ENCODE measurements at places on chromosomes 2 and 18.
A peak's percentile ranks its signal among the peaks of the same experiment; 100 is the strongest.

DNA sequence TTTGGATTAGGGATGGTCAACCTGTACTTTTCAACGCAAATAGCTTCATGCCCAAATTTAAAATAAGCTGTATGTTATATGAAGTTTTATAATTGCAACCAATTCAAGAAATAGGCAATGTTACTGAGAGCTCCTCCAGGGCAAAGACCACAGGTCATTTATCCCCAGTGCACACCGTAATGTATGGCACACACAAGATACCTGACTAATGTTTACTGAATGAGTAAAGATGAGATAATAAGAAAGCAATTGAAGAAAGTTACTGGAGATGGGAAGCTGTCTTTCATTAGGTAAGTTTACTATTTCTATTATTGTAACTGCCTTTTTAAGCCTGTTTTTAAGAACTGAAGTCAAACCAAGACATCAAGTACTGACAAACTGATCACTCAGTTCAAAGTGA, 184.5 kb upstream of the VRK2 start:
- DNase-seq = no peak

DNA sequence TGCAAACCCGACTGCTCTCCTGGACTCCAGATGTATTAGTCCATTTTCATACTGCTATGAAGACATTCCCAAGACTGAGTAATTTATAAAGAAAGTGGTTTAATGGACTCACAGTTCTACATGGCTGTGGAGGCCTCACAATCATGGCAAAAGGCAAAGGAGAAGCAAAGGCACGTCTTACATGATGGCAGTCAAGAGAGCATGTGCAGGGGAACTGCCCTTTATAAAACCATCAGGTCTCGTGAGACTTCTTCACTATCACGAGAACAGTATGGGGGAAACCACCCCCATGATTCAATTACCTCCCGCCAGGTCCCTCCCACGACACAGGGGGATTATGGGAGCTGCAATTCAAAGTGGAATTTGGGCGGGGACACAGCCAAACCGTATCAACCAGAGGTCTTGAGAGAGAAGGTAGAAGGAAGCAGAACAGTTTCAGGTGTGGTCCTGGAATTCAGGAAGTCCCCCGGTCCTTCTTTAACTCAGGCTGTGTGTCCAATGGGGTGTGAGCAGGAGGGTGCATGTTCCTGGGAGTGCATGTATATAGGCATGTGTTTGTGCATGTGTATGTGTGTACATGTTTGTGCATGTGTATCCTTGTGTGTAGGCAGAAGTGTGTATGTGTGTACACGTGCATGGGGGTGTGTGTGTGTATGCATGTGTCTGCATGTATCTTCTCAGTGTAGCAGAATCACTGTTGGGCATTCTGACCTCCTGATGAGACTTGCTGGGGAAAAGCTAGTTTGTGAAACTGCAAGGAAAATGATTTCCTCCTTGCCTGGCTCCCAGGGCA, 46.2 kb downstream of the GREB1 start:
- no peak for DNase-seq

GRCh38 chr2:234826681-234827080, 125.1 kb upstream of the SH3BP4 start:
- DNase-seq = no peak

GRCh38 chr2:171522052-171522787, at the start of gene CYBRD1:
TSS of gene CYBRD1 (plus strand) at chr2:171522474. CDS start at chr2:171522546, 72 bp downstream.
- DNase-seq = no peak

- DNase-seq = no peak
Observed at GRCh38 chr2:100238471-100238870, 83.8 kb downstream of the LONRF2 start.

- no peak for DNase-seq
Observed at GRCh38 chr2:205166745-205167144, 515.6 kb upstream of the NRP2 start.

DNA sequence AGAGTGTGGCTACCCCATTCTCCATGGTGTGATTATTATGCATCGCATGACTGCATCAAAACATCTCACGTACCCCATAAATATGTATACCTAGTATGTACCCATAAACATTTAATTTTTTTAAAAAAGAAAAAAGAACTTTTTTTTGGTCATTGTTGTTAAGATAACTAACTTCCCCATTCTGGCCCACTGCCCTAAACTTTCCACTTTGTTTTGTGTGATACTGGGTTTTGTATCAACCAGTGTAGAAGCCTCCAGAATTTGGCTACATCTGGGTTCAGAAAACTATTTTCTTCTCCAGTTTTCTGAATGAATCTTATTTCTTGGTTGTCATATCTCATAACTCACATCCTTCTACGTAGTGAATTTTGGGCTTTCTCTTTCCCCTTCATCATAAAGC, 62.3 kb upstream of the NABP1 start:
- DNase-seq = no peak

- DNase-seq = no peak
Observed at GRCh38 chr2:203690117-203690431, 16.4 kb upstream of the CD28 start.

DNA sequence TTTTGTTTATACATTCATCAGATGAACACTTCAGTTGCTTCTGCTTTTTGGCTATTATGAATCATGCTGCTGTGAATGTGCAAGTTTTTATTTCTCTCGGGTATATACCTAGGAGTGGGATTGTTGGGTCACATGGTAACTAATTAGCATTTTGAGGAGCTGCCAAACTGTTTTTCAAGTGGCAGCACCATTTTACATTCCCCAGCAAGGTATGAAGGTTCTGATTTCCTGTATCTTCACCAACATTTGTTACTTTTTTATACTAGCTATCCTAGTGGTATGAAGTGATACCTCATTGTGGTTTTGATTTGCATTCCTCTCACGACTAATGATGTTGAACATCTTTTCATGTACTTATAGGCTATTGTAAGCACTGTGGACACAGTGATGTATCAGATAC, 53.9 kb downstream of the DYNC1I2 start:
- DNase-seq = no peak

DNA sequence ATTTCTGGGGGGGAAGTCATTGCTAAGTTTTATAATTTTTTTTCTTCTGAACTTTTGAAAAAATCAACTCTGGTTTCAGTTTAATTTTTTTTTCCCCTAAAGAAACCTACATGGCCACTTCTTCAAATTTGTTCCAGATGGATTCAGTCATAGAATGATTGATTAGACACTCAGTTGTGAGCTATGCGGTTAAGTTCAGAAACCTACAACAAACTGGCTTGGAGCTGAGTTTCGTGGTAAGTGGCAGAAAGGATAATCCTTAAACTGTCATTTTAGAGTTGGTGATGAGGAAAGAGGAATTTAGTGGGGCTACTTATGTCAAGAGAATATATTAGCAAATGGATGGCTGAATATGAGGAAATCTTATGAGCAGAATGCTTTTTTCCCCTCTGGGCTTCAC, 23.7 kb downstream of the EFEMP1 start:
- DNase-seq = no peak

GRCh38 chr2:99417396-99417795, 72.4 kb downstream of the REV1 start:
- DNase-seq = no peak

DNA sequence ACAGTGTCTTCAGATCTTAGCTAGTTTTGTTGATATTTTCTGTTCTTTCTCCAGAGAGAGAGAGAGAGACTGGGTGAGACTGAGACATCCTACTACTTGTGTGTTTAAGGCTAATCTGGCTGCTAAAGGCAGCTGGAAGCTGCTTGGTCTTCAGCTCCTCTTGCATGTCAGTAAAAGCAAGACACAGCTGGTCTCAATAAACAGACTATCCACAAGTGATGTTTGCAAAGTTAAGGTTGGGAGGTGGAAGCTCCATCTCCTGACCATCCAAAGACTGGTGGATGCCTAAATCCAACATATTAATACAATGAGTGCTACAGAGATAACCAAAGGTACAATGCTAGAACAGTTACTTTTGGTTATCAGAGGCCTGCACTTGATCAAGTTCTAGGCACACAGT, 17.8 kb downstream of the ERFE start:
- DNase-seq = no peak

DNA sequence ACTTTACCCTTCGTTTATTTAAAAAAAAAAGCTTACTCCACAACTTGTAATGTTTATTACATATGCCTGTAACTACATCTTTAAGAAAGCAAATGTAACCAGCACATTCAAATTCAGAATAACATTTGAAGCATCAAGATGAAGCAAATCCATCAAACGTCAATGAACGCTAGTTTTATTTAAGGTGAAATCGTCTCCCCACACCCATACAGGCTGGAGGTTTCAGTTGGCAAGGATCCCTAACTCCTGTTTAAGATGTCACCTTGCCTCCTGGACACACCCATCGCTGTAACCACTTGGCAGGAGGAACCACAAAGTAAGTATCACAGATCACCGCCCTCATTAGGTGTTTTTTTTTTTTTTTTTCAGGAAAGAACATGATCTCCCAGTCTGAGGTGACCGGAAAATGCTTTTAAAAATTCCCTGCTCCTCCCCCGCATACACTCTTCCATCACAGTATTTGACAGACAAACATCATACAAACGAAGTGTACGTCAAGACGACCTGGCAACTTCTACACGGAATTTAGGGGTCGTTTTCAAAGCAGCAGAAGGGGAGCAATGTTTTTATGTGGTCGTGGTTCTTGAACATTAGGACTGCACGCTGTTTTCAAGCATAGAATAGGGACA, 19.7 kb upstream of the STPG4 start:
- peak; percentile 37 for DNase-seq

DNA sequence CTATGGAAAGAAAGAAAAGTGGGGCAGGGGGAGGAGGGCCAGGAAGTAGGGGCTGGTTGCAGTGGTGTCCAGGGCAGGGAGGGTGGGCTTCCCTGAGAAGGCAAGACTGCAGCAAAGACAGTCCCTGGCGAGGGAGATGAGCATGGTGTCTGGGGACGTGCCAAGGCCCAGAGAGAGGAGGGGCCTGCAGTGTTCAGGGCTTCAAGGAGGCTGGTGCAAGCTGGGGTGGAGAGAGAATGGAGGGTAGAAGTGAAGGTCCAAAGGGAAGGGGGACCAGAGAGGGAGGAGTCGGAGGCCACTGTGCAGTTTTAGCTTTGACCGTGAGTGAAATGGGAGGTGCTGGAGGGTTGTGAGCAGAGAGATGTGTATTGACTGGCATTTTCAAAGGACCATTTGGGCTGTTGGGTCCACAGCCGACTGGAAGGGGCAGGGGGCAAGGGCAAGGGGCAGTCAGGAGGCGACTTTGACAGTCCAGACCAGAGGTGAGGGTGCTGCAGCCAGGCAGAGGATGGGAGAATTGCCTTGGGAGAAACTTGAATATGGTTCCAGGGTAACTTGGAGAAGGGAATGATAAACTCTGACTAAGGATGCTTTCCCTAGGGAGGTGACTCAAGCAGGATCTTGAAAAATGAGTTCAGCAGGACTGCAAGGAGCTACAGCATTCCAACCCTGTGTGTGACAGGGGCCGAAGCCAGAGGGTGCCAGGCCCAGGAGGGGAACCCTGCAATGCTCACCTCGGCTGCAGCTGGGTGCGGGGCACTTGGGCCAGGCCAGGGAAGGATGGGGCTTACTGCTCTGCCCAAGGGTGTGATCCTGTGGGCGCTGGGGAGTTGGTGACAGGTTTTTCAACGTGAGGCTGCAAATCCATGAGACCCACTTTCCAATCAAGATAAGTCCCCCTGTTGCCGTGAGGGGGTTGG, 177.1 kb upstream of the HAAO start:
- DNase-seq = no peak

DNA sequence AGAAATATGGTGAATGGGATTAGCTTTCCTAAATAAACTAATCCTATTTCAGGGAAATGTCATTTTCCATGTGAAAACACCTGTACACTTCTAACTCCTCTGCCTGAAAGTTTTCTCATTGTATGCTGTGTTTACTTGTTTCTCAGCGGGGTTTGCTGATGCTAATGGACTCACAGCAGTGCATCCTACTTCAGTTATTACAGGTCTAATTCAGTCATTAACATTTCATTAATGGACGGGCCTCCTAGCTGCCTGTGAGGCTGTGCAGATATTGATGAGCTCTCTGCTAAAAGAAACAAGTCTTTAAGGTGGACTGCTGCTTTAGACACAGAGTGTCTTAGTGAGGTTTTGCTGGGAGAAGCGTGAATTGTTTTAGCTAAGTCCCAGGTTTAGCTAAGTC, 1342.0 kb upstream of the ZEB2 start:
- DNase-seq = no peak

DNA sequence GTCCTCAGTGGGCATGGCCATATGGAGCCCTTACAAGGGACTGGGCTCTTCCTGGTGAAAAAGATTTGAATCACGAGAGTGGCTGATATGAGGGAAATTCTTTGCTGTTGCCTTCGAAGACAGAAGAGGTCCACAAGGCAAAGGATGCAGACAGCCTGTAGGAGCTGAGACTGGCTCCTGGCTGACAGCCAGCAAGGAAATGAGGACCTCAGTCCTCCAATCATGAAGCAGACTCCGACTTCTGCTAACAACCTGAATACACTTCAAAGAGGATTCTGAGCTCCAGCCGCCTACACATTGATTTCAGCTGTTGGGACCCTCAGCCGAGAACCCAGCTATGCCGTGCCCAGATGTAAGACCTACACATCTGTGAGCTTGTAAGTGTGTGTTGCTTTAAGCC, 3.0 kb upstream of the ST8SIA5 start:
- DNase-seq = peak; percentile 60

GRCh38 chr2:74461187-74462053, 3.2 kb downstream of the WBP1 start:
- DNase-seq = no peak

GRCh38 chr2:74440378-74441169, 1.2 kb downstream of the RTKN start:
- no peak for DNase-seq

DNA sequence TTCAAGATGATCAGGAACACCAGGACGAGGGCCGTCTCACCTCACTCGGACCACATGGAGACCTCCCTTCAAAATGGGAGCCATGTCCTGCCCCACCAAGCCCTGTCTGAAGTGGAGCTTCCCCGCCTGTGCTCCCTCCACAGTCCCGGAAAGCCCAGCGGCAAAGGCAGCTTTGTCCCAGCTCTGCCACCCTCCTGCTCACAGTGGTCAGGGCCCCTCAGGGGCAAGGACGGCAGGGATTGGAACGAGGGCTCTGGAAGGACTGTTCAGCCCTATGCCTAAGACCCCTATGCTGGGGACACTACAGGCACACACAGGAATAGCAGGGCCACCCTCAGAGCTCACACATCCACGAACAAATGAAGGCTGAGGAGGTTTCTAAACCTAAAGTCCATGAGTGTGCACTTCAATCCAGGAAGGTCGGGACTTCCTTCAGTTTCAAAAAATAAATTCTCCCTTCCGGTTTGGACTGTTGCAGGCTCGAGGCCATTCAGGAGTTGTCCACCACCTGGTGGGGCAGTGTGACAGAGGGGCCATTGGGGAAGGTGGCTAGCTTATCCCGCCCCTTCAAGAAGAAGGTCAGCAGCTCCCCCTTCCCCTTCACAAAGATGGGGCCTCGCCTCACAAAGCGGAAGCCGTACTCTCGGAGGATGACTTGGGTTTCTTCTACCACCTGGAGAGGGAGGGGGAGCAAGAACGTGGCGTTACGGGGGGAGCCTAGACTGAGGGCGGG, 26.4 kb downstream of the CENPO start:
- DNase-seq = no peak

DNA sequence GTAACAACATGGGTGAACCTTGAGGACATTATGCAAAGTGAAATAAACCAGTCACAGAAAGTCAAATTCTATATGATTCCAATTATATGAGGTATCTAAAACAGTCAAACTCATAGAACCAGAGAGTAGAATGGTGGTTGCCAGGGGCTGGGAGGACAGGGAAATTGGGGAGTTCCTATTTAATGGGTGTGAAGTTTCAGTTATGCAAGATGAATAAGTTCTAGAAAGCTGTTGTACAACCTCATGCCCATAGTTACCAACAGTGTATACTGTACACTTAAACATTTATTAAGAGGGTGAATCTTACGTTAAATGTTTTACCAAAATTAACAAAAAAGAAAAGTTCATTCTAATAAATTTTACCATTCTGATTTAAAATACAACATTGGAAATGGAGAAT, 92.7 kb upstream of the WDSUB1 start:
- no peak for DNase-seq
